ENCODE measurements at places on chromosomes 3 and 15.
A peak's percentile ranks its signal among the peaks of the same experiment; 100 is the strongest.

GRCh38 chr3:31498791-31499190 lies 33.9 kb upstream of the STT3B start:
- no peak for DNase-seq

DNA sequence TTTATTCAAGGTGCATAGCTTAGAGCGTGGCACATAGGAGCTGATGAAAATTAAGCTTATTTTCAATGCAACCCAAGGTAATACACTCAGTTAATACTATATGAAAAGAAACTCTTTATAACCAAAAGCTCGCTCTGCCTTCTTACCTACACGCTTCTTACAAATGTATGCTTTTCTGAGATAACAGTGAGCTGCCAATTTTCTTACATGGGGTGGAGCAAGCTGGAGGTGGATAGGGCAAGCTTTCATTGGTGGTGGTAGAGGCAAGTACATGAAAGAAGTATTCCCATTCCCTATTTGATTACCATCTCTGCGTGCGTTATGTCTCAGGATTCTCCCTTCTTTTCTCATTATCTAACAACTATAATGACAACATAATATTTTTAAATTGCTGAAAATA lies 8.9 kb downstream of the DZIP3 start:
- DNase-seq: no peak

GRCh38 chr3:52440249-52440551 lies 4.7 kb downstream of the SEMA3G start:
- DNase-seq: no peak

GRCh38 chr3:13795816-13796215 lies 84.1 kb downstream of the WNT7A start:
- no peak for DNase-seq

GRCh38 chr3:151579571-151580270 lies 118.9 kb upstream of the IGSF10 start:
- DNase-seq: peak; percentile 61

DNA sequence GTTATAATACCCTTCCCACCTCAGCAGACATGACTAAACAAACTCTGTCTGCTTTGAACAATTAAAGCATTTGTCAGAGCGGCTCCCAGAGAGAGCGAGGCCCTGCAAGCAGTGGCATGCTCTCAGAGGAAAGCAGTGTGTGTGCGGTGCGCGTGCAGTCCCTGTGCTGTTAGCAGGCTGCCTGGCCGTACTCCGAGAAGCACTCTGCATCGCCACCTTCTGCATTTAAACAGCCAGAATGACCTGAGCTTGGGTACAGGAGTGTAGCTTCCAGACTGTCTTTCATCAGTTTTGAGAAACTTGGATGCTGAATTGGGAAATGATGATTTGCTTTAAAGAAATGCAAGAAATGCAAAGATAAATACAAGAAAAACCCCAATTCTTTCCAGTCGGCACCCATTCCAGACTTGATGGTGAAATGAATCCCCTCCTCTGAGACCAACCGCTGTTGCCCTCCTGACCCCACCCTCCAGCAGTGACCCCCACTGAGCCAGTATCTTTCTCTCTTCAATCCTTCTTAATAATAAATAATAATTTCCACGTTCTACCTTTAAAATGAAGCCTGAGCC lies 113.5 kb downstream of the VGLL4 start:
- peak; percentile 97 for DNase-seq

GRCh38 chr3:197050511-197050910 lies 20.9 kb upstream of the MELTF start:
- no peak for DNase-seq

- DNase-seq: no peak
These were observed 210.8 kb downstream of the CHST2 start for GRCh38 chr3:143330296-143330868.

DNA sequence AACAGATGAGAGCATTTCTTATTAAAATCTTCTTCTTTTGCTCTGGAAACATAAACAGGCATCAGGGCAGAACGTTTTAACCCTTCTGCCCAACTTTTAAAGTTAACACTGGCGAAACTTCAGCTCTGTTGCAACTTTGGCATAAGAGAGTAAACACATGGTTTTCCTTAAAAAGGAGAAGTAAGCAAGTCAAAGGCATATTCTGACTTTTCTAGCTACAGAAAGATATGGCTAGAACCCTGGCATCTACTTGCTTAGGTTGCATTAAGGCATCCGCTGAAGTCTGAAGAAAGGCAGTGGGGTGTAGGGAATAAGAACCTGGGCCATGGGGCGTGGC lies 13.3 kb upstream of the IL16 start:
- DNase-seq: no peak

- no peak for DNase-seq
These were observed 17.0 kb upstream of the ARID3B start for GRCh38 chr15:74523982-74524381.

GRCh38 chr3:195873971-195874370 lies 34.4 kb downstream of the TNK2 start:
- DNase-seq: peak; percentile 47

GRCh38 chr15:95470997-95471689 lies 859.4 kb upstream of the NR2F2 start:
- peak; percentile 64 for DNase-seq

- DNase-seq: peak; percentile 39
These were observed 36.0 kb upstream of the TIMP4 start for GRCh38 chr3:12194669-12195161.

- no peak for DNase-seq
These were observed 26.4 kb upstream of the SKIL start for GRCh38 chr3:170331143-170331542.

DNA sequence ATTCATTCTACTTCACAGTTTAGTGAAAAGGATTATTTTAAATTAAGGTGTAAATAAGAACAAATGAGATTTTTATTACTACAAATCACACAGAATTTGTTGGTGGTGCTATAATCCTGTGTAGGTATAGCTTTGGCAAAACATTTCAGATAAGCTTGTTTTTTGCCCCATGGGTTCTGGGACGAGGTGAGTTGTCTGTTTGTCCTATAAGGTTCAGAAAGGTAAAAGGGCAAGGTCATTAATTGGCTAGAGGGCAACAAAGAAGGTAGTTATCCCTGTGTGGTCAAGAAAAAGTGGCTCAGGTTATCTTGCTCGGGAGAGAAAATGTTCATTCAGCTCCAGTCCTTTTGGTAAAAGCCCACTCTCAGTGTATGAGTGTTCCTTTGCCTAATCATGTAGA lies 23.2 kb downstream of the AGTR1 start:
- no peak for DNase-seq

DNA sequence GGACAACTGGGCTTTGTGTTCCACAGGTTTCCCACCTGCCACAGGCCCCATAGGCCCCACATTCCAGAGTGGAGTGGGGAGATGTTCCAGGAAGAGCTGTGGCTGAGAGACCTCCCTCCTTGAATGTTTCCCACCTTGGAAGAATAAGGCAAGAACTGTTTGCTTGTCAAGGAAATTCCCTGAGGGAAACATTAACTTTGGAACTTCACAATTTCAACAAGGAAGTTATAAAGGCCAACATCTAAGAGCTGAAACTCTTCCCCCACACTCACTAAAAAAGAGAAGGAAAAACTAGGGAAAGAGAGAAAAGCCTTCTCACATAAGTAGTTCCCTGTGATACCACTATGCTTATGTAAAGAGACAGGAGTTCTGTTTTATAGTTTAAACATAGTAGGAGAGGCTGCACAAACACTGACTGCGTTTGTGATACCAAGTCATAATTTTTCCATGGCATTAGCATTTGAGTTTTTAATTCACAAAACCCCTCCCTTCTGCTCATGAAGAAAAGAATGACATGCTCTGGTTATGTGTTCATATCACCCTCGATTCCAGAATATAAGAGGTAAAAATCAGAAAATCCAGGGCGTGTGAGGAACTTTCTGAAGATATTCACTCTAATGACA lies 39.8 kb upstream of the SPRED1 start:
- no peak for DNase-seq

DNA sequence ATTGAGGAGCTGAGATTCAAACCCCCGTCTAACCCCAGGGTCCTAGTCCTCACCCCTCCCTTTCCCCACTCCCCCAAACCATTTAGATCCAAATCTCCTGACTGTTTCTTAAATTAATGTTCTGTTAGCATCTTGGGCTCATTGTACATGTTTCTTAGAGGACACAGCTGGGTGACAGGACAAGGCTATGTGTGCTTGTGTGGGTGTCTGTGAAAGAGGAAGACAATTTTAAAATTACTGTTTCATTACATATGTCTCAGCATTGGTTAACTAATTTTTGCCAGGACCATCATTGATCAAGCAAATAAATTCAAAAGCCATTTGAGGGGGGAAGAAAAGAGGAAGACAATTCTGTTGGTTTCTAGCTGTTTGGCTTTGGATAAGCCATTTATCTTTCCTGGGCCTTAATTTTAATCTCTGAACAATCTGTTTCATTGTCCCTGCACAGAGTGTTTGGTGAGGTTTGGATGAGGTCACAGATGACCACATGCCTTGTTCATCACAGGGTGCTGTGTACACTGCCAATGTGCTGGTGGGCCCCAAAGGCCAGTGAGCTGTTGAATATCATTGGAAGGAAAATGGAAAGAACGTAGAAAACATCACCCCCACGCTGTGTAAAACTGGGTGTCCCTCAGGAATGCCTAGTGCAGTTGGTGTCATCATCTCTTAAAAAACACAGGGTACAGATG lies 51.9 kb downstream of the RPLP1 start:
- DNase-seq: no peak

- no peak for DNase-seq
These were observed 149.5 kb downstream of the ALDH1A2 start for GRCh38 chr15:57915827-57916531.

DNA sequence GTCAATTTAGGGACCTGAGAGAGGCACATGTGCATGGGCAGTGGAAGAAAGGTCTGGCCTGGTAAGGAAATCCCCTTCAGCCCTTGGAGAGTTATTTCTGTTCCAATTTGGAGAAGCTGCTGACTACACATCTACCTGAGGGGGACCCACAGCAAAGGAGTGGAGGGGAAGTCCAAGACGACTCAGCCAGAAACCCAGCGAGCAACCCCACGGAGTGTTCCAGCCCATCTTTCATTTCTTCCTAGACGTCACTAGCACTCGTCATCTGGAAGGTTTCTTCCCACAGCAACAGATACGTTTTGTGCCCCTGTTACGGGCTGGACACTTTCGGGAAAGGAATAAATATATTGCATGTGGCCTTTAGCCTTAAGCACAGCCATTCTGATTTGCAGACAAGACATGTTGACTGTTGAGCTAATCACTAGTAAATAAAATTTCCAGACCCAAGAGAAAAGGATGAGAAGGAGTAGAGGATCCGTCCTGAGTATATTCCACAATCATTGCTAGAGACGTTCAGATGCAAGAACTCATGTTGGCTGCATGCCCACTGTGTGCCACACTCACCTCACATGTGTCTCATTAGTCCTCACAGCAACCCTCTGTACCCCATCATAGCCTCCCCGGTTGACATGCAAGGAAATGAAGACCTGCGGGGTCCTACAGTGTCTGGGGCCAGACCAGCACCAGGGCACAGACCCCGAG lies 7.8 kb upstream of the FAM174B start:
- DNase-seq: no peak

- peak; percentile 93 for DNase-seq
These were observed 10.8 kb upstream of the FYCO1 start for GRCh38 chr3:46006238-46007032.

DNA sequence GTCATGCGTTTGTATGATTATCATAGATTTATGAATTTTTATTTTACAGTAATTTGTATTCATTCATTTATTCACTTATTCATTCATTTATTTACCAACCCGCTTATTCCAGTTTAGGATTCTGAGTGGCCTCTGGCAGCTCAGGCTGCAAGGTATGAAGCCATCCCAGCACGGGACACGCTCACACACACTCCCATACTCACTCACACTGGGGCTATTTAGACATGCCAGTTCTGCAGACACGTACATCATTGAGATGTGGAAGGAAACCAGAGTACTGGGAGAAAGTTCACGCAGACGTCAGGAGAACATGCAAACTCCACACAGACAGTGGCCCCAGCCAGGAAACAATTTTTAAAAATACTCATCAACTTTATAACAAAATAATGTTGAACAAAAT lies 5.1 kb downstream of the CDIN1 start:
- no peak for DNase-seq

DNA sequence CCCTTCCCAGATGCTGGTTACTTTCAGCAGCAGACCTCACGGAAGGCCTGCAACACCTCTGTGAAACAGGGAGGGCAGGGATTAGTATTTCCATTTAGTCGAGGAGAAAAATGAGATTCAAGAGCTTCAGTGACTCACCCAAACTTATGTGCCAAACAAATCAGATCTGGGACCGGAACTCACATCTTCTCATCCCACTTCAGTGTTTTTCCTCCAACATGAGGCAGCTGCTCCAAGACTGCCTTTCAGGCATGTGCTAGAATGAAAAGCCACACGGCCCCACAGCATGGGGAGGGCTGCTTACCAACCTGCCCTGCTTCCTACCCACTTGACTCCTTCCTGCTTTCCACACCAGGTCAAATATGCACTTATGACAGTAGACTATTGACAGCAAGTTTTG lies 129.4 kb upstream of the SLC24A5 start:
- DNase-seq: peak; percentile 8

- DNase-seq: no peak
These were observed 14.2 kb upstream of the COLQ start for GRCh38 chr3:15535732-15536131.

DNA sequence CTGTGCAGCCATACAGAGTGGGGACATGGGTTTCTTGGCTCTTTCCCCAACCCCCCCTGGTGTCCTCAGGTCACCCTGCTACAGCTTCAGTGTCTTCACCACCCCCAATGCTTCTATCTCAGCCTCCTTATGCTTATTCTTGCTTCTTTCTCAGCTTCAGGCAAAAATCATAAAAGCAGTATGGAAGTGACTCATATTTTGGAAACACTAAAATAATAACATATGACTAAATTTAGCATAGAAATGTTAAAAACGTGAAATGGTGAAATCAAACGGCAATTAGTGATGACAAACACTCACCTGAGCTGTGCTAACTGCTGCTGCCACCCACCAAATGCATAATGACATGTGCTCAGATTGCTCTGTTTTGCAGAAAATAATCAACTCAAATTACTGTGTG lies 475.2 kb upstream of the EPHA3 start:
- no peak for DNase-seq

- DNase-seq: peak; percentile 95
These were observed 98.2 kb upstream of the CHD2 start for GRCh38 chr15:92801774-92802464.

GRCh38 chr15:53982876-53983275 lies 4.6 kb downstream of the UNC13C start:
- no peak for DNase-seq

DNA sequence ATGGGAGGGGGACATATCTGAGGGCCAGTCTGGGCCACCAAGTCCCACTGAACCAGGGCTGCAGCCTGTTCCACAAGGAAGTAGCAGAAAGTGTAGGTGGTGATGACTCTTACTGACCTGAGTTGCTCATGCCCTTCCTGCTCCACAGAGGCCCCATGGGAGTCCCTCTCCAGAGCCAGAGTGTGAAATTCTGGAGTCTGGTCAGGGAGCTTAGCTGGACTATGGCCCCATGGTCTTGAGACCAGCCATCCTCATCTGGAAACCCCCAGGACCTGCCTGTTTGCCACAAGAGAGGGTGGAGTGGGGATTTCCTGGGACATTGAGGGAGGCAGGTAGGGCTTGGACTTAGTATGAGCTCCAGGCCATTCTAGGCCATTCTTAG lies 3.0 kb downstream of the SPINT1 start:
- DNase-seq: no peak
